ENCODE measurements at places on chromosomes 5 and 9.

DNA sequence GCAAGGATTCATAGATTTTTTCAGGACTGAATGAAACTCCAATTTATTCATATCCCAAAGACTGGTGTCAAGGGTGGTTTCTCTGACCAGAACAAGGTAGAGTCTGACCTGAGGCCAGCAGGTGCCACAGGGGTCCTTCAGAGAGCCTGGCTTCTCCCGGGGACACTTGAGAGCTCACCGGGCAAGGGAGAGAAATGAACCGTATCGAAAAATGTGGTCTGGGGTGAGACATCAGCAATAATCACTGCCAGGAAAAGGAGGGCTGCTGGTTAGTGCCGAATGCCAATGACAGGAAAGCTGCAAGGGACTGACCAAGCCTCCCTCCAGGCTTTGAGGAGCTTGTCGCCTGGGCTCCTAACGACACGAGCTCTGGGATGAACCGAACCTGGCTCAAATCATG is 142.7 kb downstream of the TTLL11 start:
- no peak for DNase-seq

DNA sequence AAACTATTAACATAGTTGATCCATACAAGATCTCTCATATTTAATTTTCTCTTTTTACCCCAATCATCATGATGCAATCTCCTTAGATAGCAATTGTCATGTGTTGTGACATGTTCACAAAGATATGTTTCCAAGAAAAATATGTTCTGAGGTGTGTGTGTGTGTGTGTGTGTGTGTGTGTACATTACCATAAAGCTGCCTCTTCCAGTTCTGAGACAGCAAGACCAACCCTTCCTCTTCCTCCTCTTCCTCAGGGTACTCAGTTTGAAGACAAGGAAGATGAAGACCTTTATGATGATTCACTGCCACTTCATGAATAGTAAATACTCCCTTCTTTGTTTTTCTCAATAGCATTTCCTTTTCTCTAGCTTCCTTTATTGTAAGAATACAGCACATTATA is 303.3 kb upstream of the PRDM9 start:
- no peak for DNase-seq

DNA sequence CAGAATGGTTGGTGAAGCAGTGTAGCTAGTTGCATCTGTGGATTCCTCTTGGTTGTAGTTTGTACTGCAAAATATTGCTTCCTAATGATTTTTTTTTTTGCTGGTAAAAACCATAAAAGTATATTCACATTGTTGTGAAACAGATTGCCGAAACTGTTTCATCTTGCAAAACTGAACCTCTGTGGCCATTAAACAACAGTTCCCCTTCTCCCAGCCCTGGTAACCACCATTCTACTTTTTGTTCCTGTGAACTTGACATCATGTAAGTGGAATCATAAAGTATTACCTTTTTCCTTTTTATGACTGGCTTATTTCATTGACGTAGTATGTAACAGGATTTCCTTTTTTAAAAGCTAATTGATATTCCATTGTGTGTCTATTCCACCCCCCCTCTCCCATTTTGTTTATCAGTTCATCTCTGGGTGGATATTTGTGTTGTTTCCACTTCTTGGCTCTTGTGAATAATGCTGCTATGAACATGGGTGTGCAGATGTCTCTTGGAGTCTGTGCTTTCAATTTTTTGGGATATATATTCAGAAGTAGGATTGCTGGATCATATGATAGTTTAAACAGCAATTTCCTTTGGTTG is 11.8 kb downstream of the SUB1 start:
- DNase-seq = no peak

GRCh38 chr9:71634752-71635151 is 133.6 kb downstream of the CEMIP2 start:
- no peak for DNase-seq

DNA sequence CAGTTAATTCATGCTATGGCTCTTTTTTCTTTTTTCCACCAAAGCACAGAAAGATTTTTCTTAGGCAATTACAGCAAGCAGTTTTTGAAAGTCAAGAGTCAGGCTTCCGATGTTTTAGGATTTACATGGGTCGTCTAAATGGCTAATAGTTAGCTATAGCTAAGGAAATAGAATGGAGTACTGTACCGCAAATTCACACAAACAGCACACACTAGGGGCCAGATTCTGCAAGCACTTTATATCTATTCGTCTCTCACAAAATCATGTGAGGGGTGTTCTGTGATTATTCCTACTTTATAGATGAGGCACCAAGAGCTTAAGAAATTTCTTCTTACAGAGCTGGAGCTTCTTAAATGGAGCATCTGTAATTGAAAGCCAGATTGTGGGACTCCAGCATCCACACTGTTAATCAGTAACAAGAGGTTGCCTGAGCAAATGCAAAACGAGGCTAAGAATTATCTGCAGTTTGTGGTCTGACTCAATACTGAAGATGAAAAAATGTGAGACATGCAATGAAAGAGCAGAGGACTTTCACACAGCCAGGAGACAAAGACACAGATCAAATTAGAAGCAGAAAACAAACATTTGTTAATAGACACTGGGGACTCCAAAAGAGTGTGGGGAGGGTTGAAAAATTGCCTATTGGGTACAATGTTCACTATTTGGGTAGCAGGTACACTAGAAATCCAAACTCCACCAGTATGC is 62.7 kb upstream of the CTXN3 start:
- no peak for DNase-seq
